Fibroblast of upper back skin (primary cell): ENCODE measurements at places on chromosomes 2 and 18.

DNA sequence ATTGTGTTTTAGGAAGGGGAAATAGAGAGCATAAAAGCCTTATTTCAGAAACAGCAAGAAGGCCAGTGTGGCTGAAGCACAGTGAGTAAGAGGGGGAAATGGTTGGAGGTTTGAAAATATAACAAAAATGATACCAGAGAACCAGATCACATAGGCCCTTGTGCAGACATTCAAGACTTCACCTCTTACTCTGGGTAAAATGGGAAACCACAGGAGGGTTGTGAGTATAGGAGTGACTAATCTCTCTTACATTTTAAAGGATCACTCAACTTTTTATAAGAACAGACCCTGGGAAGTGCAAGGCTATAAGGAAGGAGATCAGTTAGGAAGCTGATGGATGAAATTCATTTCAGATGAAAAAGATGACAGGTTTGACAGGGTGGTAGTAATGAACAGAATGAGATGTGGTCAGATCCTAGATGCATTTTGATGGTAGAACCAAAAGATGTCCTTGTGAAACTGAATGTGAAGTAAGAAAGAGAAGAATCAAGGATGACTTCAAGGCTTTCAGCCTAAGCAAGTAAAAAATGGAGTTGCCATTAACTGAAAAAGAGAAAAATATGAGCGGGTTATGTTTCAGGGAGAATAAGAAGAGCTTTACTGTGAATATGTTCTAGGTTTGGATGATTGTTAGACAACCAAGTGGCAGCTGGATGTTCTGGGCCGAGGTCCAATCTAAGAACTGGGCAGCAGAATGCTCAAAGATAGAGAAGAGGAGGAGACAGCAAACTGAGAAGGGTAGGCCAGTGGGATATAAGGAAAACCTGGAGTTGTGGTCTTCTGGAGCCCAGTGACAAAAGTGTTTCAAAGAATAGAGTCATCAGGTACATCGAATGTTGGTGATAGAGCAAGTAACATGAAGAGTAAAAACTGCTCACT is 65.1 kb downstream of the USP40 start:
- DNase-seq = peak; percentile 83

- no peak for DNase-seq
These were observed 90.1 kb downstream of the SPIRE1 start for GRCh38 chr18:12567849-12568248.

DNA sequence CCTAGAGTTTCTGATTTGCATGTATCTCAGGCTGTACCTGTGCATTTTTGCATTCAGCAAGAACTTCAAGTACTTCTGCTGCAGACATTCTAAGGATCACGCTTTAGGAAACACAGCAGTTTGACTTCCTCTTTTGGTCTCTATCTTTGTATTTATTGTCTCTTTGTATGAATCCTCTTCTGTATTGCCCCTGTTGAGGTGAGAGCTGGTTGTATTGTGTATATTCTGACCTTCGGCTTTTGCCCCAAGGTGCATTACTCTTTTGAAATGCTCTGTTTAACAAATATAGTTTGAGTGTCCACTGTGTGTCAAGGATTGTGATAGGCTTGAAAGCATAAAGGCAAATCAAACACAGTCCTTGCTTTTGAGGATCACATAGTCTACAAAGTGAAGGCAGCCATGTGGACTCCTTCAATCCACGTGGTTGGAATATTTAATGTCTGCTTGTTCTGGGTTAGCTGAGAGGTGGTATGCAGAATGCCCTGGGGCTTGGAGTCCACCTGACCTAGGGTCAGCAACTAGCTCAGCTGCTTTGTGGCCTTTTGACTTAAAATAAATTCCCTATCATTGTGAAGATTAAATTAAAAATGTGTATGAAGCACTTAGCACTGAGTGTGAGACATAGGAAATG is 108.1 kb downstream of the LYPD6 start:
- no peak for DNase-seq

DNA sequence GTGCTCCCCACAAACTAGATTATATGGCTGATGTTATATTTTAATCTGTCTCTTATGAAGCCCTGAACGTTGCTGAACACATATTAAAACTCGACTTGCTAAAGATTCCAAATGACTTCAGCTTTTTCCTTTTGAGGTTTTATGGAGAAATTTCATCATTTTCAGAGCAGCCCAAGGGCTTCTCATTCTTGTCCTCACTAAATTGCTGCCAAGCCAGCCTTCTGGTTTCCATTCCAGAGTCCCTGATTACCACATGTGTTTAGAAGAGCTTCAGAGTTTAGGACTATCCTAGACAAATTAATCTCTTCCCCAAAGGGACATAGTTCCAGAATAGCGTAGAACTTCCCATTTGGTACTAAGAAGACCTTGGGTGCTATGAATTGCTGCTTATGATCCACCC is 77.8 kb upstream of the CCDC195 start:
- peak; percentile 73 for DNase-seq

GRCh38 chr18:41936471-41937134 is 18.4 kb upstream of the PIK3C3 start:
- DNase-seq = no peak
